ENCODE measurements at places on chromosomes 6 and 20.

GRCh38 chr20:61927826-61928541, 137.7 kb downstream of the TAF4 start:
- no peak for DNase-seq

DNA sequence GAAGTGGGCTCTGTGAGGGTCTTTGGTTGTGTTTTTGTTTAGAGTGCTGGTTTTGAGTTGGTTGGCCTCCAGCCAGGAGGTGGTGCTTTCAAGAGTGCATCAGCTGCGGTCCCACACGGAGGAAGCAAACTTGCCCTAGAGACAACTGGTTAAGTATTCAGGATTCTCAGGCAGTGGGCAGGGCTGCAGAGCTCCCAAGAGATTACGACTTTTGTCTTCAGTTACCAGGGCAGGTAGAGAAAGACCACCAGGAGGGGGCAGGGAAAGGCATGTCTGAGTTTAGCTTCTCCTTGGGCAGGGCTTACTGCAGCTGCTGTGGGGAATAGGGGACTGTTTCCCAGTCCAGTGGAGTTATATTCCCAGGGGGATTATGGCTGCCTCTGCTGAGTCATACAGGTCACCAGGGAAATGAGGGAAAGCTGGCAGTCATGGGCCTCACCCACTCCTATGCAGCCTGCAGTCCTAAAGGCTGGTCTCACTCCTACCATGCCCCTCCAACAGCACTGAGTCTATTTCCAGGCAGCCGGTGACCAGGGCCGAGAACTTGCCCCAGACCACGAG, 64.3 kb downstream of the TTI1 start:
- DNase-seq: peak; percentile 52

GRCh38 chr6:16048221-16048620, 80.7 kb upstream of the MYLIP start:
- no peak for DNase-seq

DNA sequence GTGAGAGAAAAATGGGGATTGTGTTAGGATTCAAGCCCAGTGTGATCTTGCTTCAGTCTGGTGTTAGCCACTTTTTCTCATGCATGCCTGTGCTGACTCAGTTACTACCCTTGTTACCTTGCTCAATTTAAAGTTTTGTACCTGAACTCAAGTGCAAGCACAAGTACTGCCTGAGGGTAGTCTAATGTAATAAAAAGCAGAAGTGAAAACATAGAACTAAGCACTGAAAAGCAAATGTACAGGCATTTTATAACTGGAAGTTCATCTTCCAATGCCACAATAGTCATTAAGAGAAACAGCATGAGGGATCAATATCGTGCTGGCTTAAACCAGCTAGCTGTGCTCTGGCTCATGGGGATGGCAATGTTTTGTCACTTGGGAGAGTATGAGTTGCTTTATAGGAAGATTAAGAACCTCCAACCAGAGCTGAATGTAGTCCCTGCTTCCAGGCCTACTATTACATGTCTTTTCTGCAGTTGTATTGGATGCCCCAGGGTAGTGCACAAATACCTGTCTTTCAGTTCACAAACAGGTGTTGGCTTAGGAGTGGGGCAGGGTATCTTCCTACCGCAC, 48.7 kb downstream of the SLC35F1 start:
- no peak for DNase-seq

GRCh38 chr6:10081075-10081474, 333.8 kb downstream of the TFAP2A start:
- DNase-seq: no peak

All from NCI-H2107 (cell line).